ENCODE measurements at places on chromosomes 2 and 18. TPM values are rescaled to one million over a fixed set of nuclear protein-coding genes. Genes with fewer than 3 reads are reported as not detected.

The SLC30A3 gene
- total RNA-seq, result 16.9 TPM

DNA sequence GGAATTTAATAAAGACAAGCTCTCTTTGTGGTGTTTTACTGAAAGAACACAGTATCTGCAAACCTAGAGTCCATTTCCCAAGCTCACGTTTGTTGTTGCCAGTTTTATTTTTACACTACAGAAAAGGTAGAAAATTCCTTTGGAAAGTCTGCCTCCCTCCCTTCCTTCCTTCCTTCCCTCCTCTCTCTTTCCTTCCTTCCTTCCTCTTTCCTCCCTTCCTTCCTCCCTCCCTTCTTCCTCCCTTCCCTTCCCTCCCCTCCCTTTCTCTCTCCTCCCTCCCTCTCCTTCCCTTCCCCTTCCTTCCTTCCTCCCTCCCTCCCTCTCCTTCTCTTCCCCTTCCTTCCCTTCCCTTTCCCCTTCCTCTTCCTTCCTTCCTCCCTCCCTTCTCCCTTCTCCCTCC, 136.3 kb upstream of the REV1 start:
- no peak for DNase-seq

The HSPE1 gene
- 57.1 TPM for total RNA-seq

The NTSR2 gene
- total RNA-seq, result not detected

The DNER gene
- 0.44 TPM for total RNA-seq

DNA sequence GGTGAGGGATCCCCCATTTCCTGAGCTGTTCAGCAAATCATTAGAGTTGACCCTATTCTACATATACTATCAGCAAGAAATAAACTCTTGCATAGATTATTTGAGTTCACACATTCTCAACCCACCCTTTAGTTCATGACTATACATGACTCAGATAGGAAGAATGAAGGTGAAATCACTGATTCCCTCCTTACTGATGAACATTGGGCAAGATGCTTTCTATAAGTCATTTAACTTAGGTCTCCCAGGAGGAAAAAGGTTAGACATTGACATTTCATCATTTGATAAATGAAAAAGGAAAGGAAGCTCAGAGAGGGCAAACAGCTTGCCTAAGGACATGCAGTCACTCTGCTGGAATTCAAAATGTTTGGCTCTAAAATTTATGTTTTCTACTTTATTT, 408.0 kb downstream of the TMEM182 start:
- DNase-seq, result no peak

The CABYR gene
- 0.60 TPM for total RNA-seq

The SCN2A gene
- total RNA-seq, result under 0.01 TPM

DNA sequence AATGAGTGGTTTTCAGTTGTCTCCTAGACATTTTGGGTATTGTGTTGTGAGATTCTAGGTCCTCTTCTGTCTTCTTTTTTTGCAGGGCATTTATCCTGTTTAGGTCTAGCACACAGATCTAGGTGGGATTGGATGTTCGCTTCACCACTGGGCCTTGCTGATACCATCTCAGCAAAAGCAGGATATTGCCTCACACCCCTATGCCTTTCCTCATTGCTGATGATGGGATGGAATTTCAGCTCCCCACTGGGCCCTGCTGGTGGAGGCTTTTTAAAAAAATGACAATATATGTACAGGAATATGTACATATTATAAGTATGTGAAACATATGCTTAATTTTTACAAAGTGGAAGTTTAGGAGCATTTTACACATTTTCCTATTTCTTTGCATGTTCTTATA, 5.4 kb upstream of the TOGARAM2 start:
- DNase-seq, result no peak

DNA sequence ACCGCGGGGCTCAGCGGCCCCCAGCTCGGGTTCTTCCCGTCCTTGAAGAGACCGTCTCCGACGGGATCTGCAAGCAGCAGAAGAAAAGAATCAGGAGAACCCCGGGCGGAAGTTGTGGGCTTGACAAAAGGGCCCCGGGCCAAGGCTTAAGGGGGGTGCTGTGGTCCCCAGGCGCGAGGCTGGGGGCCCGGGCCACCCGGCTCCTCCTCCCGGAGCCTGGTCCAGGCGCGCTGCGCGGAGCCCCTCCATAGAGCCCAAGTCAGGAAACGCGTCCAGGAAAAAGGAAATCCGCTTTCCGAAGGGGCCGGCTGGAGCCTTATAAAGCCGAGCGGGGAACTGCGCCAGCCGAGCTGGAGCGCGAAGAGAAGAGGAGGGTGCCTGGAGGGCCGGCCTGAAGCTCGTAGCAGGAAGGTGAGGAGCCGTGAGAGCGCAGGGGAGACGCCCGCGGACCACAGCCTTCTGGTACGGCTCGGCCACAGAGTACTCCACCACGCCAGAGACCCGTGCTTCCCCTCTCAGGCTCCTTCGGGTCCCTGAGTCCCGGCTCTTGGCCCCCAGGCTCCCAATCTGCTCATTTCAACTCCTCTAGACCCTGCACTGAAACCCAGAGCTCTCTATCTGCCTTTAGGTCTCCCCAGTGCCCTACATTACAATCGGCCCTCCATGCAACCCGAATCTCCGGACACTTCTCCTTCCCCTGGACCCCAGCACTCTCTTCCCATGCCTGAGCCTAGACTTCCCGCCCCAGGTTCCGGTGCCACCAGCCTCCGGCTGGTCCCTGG, 554 bp downstream of the FEV start:
- peak; percentile 60 for DNase-seq

GRCh38 chr2:211157211-211157610, 600.8 kb downstream of the CPS1 start:
- no peak for DNase-seq

DNA sequence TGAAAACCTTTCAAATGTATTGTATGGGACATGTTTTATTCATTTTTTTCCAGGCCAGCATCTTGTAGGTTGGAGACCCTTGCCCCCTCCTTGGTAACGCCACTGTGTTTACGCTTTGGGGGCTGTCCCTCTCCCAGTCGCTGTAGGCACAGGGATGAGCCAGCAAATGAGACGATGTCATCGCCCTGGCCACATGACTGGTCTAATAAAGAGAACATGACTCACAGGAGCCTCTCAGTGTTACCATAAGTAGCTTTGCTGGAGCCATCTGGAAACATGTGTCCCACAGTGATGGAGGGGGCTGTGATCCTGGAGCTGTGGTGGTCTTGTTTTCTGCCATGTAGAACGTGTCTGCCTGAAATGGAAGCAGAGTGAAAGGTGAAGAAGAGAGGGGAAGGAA, 78.9 kb downstream of the CD8B2 start:
- DNase-seq, result no peak

GRCh38 chr2:113686537-113686936, 59.5 kb downstream of the RABL2A start:
- DNase-seq, result no peak

The TUBA3E gene
- total RNA-seq, result not detected

The SULT6B1 gene
- not detected for total RNA-seq

Data from lung microvascular endothelial cell (primary cell).